Muscle of arm (tissue), 14 donors: ENCODE measurements at places on chromosomes 11 and 22.
A peak's percentile ranks its signal among the peaks of the same experiment; 100 is the strongest.

GRCh38 chr11:7973011-7973410 lies 7.8 kb upstream of the NLRP10 start:
- DNase-seq: no peak

DNA sequence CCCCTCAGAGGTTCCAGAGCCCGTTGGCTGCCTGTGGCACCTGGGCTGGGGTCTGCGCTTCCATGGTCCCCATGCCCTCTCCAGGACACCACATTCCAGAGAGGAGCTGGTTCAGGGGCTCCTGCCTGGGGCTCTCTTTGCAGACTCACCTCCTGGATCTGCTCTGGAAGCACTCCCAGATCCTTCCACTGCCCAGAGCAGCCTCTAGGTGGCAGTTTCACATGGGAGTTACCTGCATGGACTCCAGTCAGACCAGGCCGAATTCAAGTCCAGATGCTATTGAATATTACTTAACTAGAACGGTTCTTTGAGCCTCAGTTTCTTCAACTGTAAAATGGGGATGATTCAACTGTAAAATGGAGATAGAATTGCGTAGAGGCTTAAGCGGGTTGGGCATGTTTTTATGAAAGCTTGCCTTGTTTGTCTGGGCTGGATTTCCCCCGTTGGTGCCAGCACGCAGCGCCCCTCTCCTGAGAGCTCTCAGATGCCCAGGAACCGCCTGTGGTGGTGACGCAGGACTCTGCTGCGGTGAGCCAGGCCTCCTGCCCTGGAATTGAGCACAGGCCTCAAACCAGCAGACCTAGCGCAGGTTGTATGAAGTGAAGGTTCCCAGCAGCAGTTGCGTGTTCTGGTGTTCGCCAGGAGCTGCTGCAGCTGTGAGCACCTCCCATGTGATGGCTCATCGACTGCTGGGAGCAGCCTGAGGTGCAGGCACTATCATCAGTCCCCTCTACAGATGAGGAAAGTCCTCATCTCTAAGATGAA lies 44.2 kb downstream of the LMO1 start:
- DNase-seq: peak; percentile 17

GRCh38 chr11:34667810-34668582 lies 47.1 kb downstream of the EHF start:
- no peak for DNase-seq

GRCh38 chr11:89433278-89433677 lies 57.9 kb downstream of the NOX4 start:
- DNase-seq: no peak

GRCh38 chr11:94895451-94895850 lies 77.9 kb downstream of the CWC15 start:
- no peak for DNase-seq

- DNase-seq: no peak
These were observed 132.2 kb downstream of the NAV2 start for GRCh38 chr11:19844806-19845205.

DNA sequence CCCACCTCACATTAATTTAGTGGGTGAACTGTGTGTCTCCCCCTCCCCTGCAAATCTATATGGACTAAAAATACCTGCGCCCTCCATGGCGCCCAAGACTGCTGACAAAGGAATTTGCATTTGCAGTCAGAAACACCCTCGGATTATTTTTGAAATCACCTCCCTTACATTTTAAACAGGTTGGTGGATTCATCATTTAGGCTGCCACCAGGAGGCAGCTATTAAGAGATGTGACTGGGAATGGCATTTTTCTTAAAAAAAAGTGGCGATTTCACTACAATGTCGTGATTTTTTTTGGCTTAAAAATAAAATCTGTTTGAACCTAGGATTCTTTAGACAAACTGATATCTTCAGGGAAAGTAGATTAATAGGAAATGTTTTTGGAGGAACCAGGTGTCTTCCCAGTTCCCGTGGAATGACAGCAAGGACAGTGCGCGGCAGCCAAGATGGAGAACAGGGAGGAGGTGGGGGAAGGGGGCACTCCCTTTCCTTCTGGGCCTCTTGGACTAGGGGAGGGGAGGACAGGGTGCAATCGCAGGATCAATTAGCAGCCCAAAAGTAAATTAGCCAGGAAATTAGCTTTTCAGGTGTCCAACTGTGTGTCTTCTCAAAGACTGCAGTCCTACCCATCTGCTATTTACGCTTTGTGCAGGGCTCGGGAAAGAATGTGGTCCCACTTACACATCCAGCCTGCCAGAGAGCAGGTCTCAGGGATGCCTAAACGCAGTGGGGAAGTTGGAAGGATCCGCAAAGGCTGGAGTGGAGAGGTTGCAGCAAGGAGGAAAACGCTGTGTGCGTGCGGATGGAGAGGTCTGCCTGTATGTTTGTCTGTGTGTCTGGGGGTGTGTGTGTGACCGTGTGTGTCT lies 496.4 kb downstream of the NTM start:
- DNase-seq: no peak

DNA sequence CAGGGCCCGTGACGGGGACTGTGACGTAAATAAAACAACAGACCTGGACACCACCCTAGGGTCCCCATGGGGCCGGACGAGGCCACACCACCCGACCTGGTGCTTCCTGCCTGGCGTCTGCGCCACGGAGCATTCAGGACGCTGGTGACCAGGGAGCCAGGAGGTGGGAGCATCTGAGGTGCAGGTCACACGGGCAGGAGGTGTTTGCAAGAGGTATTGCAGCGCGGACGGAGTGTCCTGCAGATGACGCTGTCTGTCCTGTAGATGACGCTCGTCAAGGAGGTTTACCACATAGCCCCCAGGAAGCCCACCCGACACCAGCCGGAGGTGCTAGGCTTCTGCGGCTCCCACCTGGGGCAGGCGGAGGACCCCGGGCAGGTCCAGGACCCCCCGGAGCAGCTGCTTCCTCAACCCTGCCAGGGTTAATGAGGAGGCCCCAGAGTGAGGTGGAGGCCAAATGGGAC lies 986 bp upstream of the MUC5B start:
- DNase-seq: no peak

- peak; percentile 66 for DNase-seq
These were observed 16.5 kb downstream of the TUB start for GRCh38 chr11:8097468-8097867.

- DNase-seq: no peak
These were observed 15.3 kb upstream of the RASL10A start for GRCh38 chr22:29330753-29331152.

- DNase-seq: no peak
These were observed 298.4 kb upstream of the ANO5 start for GRCh38 chr11:21894492-21894891.

GRCh38 chr11:107592813-107593212 lies 1.9 kb downstream of the ELMOD1 start:
- peak; percentile 27 for DNase-seq

GRCh38 chr22:17862646-17863181 lies 88.4 kb upstream of the BID start:
- DNase-seq: no peak

DNA sequence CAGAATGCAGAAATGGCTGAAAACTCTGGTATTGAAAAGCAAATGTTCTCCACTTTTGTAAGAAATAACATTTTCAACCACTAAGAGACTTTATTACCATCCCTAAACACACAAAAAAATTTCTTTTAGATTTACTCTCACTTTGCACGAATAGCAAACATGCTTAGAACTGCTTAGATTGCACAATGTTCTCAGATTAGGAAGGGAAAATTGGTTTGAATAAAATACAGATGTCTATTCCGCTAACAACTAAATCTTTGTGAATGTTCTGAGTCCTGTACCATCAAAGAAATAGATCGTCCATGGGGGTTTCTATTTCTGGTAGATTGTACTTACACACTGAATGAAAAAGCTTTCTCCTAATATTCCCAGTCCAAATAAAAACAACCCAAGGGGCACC lies 40.1 kb downstream of the BDNF start:
- no peak for DNase-seq

- DNase-seq: no peak
These were observed 149.7 kb downstream of the CTTN start for GRCh38 chr11:70547821-70548670.

DNA sequence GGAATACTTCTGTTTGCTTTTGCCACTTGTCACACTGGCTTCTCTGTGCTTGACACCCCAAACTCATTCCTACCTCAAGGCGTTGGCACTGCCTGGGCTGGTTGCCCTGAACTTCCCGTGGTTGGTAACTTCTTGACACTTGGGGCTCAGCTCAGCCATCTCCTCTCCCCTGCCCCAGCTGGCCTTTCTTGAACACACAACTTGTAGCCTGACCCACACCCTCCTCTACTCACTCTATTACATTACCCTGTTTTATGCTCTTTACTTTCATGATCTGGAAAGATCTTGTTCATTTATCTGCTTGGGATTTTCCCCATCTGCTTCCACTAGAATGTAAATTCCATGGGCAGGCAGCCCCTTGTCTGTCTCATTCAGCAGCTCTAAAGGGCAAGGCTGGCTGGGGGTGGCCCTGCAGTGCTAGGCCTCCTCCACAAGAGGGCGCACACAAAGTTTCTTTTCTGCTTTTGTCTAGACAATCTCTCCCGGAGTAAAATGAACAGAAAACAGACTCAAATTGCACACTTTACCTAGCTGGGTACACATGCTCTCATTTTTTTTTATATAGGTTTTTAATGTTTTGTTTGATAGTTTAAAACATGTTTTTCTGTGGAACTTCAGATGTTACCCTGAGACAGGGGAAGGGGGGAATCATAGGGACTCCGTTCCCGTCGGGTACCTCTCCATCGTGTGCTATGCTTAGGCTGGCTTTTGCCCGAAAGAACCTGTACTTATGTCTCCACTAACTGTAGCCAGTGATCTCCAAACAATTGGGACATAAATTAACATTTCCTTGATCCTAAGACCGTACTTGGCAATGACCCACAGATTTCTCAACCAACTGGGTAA lies 16.4 kb upstream of the MRGPRX2 start:
- peak; percentile 28 for DNase-seq

DNA sequence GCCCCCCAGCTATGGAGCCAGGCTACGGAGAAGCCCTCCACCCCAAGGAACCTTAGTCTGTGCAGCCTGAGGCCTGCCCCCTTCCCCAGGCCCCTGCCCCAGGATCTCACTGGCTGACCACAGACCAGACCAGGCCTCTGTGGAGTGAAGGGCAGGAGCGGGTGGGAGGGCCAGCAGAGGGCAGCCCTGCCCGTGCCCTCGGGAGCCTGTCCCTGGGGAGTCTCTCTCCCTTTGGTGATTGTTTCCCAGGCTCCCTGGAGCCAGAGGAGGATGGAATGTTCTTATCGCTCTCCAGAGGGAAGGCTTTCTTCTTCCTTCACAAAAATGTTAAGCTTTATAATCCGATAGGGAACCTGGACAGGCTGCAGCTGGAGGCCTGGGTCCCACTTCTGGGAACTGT lies 455.3 kb downstream of the SOX6 start:
- DNase-seq: no peak

DNA sequence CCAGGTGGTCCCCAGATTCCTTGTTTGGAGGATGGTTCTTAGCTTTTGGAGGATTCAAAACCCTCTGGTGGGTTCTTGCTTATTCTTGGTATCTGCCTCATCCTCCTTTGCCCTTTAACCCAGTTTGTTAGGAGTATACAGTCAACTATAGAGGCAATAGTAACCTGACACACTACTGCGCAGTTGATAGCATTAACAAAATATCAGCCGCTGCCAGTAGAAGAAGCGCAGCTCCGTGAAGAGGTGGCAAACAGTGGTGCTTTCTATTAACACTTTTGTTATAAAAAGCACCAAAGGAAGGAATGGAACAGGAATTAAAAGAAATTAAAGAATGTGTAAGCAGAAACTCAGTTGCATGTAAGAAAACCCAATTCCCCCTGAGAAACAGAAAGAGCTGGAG lies 29.3 kb downstream of the SLC22A25 start:
- no peak for DNase-seq
